Activated naive CD4-positive, alpha-beta T cell treated with anti-CD3 and anti-CD28 coated beads for 36 hours (primary cell): ENCODE measurements at places on chromosomes 7 and 10.

DNA sequence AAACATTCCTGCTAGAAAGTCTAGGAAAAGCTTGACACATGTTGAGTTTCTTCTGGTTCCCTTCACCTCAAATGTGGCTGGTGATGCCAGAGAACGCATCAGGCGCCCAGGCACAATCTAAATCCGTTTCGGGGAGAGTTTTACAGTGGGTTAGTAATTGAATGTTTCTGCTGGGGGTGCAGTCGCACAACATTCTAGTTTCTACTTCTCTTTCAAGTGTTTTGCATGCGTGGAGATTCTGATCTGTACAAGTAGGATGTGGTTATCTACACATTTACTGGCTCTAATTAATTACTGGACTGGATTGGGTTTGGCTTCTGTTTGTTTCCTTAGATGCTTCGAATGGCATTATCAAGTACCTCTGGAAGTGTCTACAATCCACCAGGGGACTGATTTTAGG lies 173.8 kb downstream of the TMEM26 start:
- peaks cover 4% of the 10 kb centered on the region for H3K4me1 ChIP-seq
- no peak overlapping the region for H3K4me3 ChIP-seq
- H3K27ac ChIP-seq = no peak overlapping the region
- DNase-seq = no peak
- H3K36me3 ChIP-seq = no peaks in the 10 kb centered on the region
- H3K27me3 ChIP-seq = peaks cover 3% of the 10 kb centered on the region

DNA sequence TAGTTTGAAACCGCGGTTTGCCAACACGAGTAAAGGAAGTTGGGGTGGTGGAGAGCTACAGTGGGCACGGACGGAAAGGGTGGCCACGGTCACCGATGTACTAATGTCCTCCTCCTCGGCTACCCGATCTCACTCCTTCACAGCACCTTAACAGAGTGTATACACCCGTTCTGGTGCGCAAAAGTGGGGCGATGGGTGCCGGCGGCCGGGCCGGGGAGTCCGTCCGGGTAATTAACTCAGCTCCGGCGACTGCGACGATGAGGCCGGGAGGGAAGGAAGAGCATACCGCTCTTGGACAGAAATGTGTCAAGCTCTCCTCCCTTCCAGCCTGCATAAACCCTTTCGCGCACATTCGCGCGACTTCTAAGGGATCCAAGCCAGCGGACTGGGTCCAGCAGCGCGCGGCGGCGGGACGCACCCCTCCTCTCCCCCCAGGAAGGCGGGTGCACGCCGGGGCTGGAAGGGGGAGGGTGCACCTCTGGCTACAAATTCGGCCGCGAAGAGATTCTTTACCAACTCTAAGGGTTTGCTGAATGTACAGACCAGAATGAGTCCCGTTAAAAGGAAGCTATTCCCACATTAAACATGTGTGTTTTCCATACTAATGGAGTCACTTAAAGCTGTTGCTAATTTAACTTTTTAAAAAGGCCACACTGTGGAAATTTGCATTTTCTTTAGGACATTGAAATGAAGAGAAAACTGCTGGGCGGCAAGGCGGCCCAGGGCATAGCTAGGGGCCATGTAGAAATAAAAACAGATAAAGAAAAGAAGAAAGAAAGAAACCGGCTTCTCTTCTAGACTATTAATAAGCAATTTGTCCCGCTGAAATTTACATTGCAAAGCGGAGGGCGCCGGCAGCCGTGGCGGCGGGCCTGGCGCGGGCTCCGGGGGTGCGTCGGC lies 6.6 kb upstream of the EBF3 start:
- H3K4me1 ChIP-seq = peaks cover 23% of the 10 kb centered on the region
- H3K27ac ChIP-seq = peak overlapping the region; percentile 53
- H3K4me3 ChIP-seq = peak overlapping the region; percentile 46
- peaks cover 67% of the 10 kb centered on the region for H3K27me3 ChIP-seq

GRCh38 chr7:108280136-108280535 lies 150.0 kb upstream of the LAMB4 start:
- no peak overlapping the region for H3K27ac ChIP-seq
- no peak for DNase-seq
- peaks cover 8% of the 10 kb centered on the region for H3K4me1 ChIP-seq
- H3K36me3 ChIP-seq = no peaks in the 10 kb centered on the region
- H3K27me3 ChIP-seq = peaks cover 18% of the 10 kb centered on the region
- H3K4me3 ChIP-seq = no peak overlapping the region

DNA sequence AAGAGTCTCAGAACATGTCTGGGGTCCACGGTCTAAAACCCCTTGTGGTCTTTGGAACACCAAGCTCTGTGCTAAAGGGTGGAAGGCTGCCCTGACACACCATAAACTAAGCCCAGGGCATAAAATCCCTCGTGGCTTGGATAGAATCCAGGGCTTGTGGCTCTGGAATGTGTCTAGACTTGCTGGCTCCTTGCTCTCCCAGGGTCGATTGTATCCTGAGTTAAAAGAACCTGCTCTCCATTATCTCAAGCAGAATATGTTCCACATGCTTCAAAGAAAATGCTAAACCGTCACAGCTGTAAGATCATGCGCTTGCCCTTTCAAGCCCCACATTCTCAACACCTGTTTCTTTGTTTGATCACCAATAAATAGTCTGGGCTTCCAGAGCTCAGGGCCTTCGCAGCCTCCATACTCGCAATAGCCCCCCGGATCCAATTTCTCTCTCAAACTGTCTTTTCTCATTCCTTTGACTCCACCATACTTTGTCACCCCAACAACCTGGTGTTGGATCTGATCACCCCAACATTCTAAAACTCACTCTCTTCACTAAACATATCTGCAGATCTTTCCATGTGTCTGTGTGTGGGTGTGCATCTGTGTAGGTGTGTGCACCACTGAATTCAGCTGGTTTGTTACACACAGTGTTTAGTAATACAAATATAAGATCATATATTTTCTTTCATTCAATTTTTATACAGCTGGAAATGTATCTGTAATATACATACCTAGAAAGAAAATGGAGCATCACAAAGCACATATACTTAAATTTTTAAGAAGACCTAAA lies 238.5 kb downstream of the ZMYND11 start:
- no peak for DNase-seq
- peaks cover 2% of the 10 kb centered on the region for H3K4me1 ChIP-seq
- H3K4me3 ChIP-seq = no peak overlapping the region
- H3K27me3 ChIP-seq = no peaks in the 10 kb centered on the region

DNA sequence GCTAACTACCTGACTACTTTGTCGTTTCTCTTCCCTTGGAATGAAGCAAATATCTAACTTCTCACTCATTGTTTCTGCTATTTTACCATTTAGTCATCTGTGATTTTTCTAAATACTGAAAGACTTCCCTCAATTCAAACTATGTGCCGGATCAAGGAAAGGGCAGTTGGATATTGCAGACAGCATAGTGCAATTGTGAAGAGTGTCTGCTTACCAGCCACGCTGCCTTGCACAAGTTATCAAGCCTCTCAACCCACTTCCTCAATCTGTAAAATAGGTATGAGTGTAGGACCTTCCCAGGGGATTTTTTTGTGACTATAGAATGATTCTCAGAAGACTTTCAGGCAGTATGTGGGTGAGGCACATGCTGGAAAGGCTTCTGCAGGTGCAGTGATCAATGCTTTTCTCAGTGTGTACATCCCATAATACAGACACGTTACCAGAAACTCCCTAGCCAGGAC lies 54.3 kb downstream of the EGFR start:
- H3K36me3 ChIP-seq = no peaks in the 10 kb centered on the region
- H3K4me3 ChIP-seq = no peak overlapping the region
- no peak overlapping the region for H3K27ac ChIP-seq
- H3K4me1 ChIP-seq = peaks cover 13% of the 10 kb centered on the region

DNA sequence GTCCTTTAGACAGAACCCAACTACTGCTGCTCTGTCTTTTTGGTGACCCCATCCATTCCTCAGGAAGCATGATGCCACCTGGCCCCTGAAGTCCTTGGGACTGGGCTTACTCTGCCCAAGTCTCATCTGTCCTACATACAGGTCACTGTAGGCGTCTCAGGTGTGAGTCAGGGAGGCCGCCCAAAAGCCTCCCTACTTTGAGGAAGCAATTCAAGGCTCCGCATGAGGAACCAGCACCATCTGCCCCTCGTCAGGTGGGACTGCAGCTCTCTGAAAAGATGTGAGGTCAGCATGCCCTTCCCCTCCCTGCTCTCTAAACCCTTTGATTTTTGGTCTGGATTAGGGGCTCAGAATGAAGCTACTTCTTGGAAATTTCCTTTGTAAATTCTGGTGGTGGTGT lies 354.8 kb downstream of the CXCL12 start:
- no peak overlapping the region for H3K4me3 ChIP-seq
- H3K36me3 ChIP-seq = no peaks in the 10 kb centered on the region
- no peaks in the 10 kb centered on the region for H3K27me3 ChIP-seq
- no peak overlapping the region for H3K27ac ChIP-seq

- no peak for DNase-seq
- H3K4me3 ChIP-seq = no peak overlapping the region
- H3K27ac ChIP-seq = no peak overlapping the region
Observed at GRCh38 chr7:99469381-99470065, 3.2 kb upstream of the ZNF789 start.

GRCh38 chr7:85573844-85574243 lies 387.0 kb upstream of the SEMA3D start:
- H3K4me1 ChIP-seq = no peaks in the 10 kb centered on the region
- no peak overlapping the region for H3K4me3 ChIP-seq
- no peak overlapping the region for H3K27ac ChIP-seq
- H3K27me3 ChIP-seq = no peaks in the 10 kb centered on the region
- DNase-seq = no peak

DNA sequence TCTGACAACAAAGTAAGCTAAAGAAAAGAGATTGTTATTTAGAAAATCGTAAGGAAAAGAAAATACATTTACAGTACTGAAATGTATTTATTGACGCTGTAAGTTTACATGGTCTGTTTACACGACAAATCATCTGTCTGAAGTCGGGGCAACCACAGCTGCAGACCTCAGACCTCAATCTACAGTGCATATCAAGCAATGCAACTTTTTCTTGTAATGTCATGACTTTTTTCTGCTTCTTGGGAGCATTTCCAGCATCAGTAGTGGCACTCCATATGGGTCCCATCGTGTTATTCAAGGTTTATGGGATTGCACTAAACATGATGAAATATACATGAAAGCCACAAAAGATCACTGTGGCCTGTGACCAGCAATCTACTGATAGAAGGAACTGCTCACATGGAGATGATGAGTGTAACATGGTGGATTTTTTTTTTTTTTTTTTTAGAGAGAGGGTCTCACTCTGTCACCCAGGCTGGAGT lies 77.1 kb downstream of the MTPN start:
- H3K27me3 ChIP-seq = no peaks in the 10 kb centered on the region
- H3K4me1 ChIP-seq = no peaks in the 10 kb centered on the region
- no peak for DNase-seq
- no peak overlapping the region for H3K4me3 ChIP-seq

GRCh38 chr7:121138262-121138933 lies 149.9 kb downstream of the CPED1 start:
- H3K27me3 ChIP-seq = peaks cover 5% of the 10 kb centered on the region
- H3K4me3 ChIP-seq = no peak overlapping the region
- H3K4me1 ChIP-seq = peaks cover 16% of the 10 kb centered on the region
- peak; percentile 24 for DNase-seq

DNA sequence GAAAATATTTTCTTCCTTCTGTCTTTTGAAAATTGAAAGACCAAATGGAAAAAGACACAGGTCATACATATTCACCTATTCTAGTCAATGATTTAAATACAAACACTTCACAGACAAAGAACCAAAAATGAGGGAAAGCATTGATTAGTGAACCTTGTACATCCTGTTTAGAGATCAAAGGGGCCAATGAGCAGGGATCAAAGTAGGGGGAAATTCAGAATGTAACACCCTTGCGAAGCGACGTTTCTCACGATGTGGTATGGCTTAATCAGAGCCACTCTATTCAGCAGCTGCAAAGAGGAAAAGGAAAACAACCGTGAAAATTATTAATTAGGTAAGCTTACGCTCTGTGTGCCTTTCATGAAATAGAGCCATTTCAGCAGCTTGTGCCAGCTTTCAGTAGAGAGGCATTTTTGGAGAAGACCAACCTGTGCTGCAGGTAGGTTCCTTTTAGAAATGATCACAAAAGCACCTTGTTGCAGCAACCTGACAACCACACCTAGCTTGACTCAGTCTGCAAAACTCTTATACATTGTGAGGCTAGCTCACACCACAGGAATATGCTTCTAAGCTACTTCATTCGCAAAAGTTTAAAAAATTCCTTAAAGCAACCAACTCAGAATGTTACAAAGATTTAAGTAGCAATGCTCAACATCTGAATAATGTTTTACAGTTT lies 78.0 kb downstream of the DKK1 start:
- H3K36me3 ChIP-seq = no peaks in the 10 kb centered on the region
- H3K4me3 ChIP-seq = no peak overlapping the region
- no peak overlapping the region for H3K27ac ChIP-seq

DNA sequence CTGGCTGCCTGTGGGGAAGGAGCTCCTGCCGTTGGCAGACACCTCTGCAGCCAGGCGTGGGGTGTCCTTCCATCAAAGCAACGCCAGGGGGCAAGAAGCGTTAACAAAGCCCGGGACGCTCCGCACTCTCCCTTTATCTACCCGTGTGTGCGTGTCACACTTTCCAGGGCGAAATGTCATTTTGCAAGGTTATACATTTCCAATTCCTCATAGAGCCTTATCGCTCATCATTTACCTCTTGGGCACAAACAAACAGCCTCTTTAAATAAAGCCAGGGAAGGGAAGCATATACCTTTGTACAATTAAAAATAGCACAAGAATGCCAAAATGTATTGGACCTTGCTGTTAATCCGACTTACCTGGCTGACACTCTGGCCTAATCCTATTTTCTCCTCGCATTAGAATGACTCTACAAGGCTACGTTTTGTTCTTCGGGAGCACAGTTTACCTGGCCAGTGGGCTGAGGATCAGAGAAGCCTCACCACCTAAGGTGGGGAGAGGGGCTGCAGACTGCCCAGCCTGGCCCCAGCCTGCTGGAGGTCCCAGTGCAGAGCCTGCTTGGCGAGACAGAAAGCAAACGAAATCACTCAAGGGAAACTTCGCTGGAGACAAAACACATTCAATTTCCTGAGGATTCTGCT lies 77.6 kb upstream of the EN2 start:
- H3K27ac ChIP-seq = no peak overlapping the region
- DNase-seq = peak; percentile 87
- H3K4me3 ChIP-seq = no peak overlapping the region
- H3K27me3 ChIP-seq = peaks cover 91% of the 10 kb centered on the region

DNA sequence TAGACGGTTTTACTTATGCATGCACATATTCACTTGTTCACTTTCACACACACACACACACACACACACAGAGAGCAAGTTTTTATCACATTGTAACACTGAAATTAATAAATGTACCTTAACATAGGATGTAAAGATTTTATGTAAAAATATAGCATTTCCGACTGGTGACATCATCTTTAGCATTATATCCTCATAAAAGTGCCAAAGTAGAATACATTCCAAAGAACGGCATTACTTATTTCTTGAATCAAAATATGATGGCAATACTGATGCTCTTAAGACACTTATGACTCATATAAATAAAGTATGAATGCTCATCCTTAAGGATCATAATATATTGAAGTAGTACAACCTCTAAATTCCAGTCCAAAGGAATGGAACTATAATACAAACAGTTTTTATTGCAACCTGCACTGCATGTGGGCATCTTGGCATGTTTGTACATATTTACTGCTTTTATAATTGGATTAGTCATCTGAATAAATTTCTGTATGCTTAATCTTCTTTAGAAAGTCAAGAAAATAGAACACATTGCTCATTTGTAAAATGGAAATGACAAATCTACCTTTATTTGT lies 290.0 kb upstream of the SEMA3A start:
- H3K27ac ChIP-seq = no peak overlapping the region
- no peak for DNase-seq
- H3K4me3 ChIP-seq = no peak overlapping the region
- no peaks in the 10 kb centered on the region for H3K36me3 ChIP-seq
- H3K27me3 ChIP-seq = no peaks in the 10 kb centered on the region
